ENCODE measurements at places on chromosomes 4 and X.

GRCh38 chrX:9662148-9662547, 103.5 kb downstream of the GPR143 start:
- no peak for DNase-seq

DNA sequence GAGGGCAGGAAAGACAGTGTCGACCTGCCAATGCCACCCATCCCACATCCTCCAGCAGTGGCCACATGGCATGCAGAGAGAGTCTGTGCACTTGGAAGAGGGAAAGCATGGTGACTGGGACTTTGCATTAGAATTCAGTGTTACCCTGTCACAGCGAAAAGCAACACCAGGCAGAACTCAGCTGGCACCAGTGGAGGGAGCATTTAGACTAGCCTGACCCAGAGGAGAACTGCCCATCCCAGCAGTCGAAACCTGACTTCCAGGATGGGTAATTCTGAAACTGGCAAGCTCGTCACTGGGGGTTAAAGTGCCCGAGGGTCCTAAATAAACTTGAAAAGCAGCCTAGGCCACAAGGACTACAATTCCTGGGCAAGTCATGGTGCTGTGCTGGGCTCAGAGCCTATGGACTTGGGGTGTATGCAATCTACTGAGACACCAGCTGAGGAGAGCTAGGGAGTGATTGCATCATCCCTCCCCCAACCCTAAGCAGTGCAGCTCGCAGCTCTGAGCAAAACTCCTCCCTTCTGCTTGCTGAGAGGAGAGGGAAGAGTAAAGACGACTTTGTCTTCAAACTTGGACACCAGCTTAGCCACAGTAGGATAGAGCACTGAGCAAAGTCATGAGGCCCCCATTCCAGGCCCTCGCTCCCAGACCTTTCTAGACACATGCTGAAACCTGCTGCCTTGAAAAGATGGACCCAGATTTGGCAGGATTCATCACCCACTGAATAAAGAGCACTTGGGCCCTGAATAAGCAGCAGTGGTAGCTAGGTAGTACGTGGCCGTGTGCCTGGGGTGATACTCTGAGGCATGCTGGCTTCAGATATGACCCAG, 68.8 kb downstream of the DDX60L start:
- no peak for DNase-seq

- DNase-seq = no peak
Measured at GRCh38 chrX:129262912-129263311, 260.4 kb downstream of the SMARCA1 start.

DNA sequence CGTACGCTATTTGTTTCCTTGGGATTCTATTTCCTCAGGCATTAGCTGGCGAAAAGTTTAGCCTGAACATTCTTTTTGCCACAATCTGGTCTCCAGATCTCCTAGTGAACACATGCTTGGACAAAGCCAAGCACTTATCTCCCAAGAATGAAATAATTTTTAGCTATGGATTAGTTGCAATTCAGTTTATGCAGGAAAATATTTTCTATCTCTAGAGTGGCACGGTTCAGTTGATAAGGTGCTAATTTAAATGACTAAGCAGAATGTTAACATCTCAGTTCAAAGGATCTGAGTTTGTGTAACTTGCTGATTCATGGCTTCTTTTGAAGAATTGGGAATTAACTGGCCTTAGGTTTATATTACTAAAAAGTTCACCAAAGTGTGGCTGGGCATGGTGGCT, 58.1 kb upstream of the JADE1 start:
- no peak for DNase-seq

GRCh38 chrX:22203186-22203585, 69.5 kb upstream of the CBLL2 start:
- no peak for DNase-seq

- DNase-seq = no peak
Measured at GRCh38 chr4:83305187-83305586, 20.6 kb upstream of the COQ2 start.

- DNase-seq = no peak
Measured at GRCh38 chr4:17846266-17846665, 35.5 kb downstream of the NCAPG start.

DNA sequence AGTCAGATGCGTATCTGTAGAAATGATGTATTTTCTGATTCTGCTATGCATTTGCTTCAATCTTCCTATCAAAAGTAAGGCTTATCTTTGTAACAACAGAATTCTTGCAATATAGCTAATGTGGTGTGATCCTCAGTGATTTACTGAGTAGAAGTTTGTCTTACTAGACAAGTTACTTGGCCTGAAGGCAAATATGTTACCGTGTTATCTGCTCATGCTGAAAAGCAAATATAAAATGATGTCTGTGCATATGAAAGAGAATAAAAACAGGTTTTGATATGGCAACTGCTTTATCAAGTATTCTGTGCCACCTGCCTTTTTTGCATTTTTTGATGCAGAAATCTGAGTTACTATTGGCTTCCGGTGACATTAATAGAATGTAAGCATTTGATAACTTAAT, 92.6 kb downstream of the TIGD2 start:
- DNase-seq = no peak

GRCh38 chr4:188892837-188893236, 753.6 kb downstream of the TRIML1 start:
- DNase-seq = no peak

- DNase-seq = no peak
Measured at GRCh38 chr4:70992391-70992881, 1.0 kb upstream of the DCK start.

- DNase-seq = no peak
Measured at GRCh38 chrX:134741746-134742145, 83.5 kb upstream of the PLAC1 start.

DNA sequence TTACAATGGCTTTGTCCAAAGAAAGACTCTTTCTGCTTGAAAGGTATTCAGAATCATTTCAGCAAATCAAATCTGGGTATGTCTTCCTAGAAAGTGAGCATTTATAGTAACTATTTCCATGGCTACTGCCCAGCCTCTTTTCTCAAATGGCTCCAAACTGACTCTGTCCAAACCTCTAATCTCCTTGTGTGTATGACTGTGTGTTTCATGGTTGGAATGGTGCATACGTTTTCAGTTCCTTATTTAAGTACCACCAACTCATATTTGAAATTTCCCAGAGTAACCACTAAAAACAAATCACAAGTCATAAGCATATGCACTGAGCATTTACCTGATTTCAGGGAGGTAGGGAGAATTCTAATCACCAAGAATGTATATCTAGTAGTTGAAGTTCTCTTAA, 106.0 kb downstream of the TMEM144 start:
- no peak for DNase-seq

DNA sequence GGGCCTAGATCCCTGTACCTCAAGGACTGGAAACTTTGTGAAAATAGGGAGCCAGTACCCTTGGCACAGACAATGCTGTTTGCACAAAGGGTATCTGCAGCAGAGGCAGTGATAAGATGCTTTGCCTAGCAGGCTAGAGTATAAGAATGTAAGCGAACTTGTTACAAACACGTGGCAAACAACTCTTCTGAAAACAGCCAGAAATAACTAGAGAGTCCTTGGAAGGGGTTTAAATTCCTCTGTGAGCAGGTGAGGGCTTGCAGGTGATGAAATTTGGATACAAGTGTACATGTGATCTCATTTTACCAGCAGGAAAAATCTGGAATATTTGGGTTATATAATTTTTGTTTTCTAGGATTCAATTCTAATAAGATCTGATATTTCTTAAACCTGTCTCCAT, 18.6 kb upstream of the ACSL4 start:
- DNase-seq = no peak

DNA sequence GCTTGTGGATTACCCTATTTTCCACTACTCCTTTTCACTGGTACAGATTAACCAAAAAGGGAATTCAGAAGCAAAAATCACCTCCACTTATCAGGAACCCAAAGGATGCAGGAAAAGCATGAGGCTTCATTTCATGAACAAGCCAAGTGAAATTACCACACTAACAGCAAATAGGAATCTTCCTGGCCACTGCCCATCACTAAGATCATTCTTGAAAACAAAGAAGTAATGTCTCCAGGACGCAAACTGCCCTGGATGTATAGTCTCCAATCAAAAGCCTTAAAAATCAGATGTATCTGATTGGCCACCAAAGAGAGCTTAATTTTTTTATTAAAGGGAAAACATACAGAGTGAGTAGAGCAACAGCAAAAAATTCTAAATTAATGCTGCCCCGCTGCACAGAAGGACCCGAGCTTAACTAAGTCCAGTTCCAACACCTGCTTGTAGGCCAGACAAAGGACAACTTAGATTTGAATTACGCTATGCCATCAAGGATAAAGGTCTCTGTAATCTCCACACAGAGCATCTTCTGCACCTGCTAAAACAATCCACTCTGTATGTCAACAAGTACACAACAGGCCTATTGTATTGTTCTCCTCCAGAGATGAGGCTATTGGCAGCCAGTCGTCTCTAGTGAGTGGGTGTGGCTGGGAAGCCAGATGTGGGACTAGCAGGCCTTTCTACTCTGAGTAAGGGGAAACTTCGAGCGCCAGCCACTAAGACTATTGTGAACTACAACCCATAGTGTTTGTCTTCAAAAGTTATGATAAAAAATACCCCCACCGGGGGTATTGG, 12.4 kb downstream of the ZDHHC9 start:
- no peak for DNase-seq

- DNase-seq = no peak
Measured at GRCh38 chr4:57318703-57319102, 208.5 kb upstream of the IGFBP7 start.

- DNase-seq = no peak
Measured at GRCh38 chr4:186634591-186635128, 79.3 kb upstream of the MTNR1A start.

GRCh38 chr4:1855333-1856070, 454 bp downstream of the LETM1 start:
- no peak for DNase-seq

- no peak for DNase-seq
Measured at GRCh38 chr4:145784036-145784435, 104.1 kb downstream of the C4orf51 start.

GRCh38 chr4:165504184-165504583, 125.4 kb downstream of the CPE start:
- DNase-seq = no peak

GRCh38 chrX:153684467-153685155, 3.1 kb upstream of the SLC6A8 start:
- DNase-seq = no peak

- no peak for DNase-seq
Measured at GRCh38 chr4:101958547-101958946, 168.0 kb downstream of the BANK1 start.

GRCh38 chr4:38489011-38489861, 174.8 kb upstream of the KLF3 start:
- no peak for DNase-seq
